ENCODE measurements at places on chromosomes 6 and 20.

DNA sequence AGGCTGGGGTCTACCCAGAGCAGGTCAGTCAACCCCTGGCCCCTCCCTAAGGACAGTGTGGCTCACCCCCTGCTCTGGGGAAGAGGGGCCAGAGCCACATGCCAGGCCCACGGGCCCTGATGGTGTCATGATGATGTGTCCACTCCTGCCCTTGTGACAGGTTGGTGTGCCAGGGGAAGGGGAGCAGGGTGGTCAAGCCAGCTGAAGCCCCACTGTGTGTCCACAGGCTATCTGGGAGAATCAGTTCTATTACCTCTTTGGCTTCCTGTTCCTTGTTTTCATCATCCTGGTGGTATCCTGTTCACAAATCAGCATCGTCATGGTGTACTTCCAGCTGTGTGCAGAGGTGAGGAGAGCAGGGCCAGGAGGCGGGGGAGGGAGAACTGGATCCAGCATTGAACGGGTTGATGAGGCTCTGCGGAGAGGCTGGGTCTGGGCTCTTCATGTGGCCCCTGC, 47.7 kb downstream of the PLAGL2 start:
- DNase-seq: no peak

DNA sequence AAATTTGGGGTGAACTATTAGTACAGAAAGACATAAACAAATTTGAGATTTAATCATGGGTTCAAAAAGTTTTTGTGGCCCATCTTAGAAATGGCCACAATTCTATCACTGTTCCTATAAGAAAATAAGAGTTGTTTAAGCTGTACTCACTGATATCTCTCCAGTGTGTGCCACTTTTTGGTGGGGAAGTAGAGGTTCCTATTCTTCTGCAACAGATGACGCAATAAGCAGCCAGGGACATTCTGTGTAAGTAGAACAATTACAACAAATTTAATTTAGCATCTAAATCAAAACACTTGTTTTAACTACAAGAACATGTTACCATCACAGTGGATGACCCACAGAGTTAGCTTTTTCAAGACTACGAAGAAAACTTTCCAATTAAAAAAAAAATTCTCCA, 9.9 kb downstream of the SERAC1 start:
- DNase-seq: no peak

- no peak for DNase-seq
Observed at GRCh38 chr6:139392794-139393193, 18.3 kb upstream of the CITED2 start.

- no peak for DNase-seq
Observed at GRCh38 chr6:163793011-163793983, 378.8 kb downstream of the QKI start.

- DNase-seq: no peak
Observed at GRCh38 chr6:135093578-135093977, 39.0 kb upstream of the HBS1L start.

DNA sequence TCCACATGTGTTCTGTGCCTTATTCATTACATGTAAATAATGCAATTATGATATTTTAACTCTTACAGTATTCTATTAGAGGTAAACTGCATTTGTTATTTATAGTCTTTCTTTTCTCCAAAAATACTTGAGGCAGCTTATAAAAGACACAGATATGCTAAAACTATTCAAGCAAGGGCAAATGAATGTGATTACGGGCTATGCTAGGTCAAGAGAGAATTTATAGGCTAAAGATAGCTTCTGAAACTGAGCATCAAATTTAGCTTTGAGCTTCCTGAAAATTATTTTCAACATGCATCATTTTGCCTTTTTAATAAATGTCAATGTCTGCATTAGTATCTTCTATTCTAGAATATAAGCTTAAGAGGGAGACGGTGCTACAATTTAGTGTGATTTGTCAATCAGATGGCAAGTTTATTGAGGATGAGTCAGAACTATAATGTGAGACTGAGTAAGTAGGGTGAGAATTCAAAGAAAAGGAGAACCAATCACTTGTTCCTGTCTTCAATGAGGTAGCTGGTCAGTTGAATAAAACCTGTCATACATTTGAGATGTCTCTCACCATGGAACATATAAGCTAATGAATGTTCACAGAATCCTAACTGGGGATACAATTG, 669.4 kb upstream of the CITED2 start:
- DNase-seq: no peak

- DNase-seq: no peak
Observed at GRCh38 chr6:68328156-68328555, 306.9 kb upstream of the ADGRB3 start.

Data from stimulated activated CD4-positive, alpha-beta T cell treated with anti-CD3 and anti-CD28 coated beads, TNF-alpha, amount 100 ng/mL, for 48 hours (primary cell).